ENCODE measurements at places on chromosomes 16 and 17. TPM values are rescaled to one million over a fixed set of nuclear protein-coding genes. Genes with fewer than 3 reads are reported as not detected.

The CIITA gene
- total RNA-seq, result 103 TPM

The TMEM238L gene
- total RNA-seq, result not detected

The TBC1D26 gene
- total RNA-seq, result not detected

The CD19 gene
- not detected for total RNA-seq

The AURKB gene
- 234 TPM for total RNA-seq

The ZFHX3 gene
- total RNA-seq, result 1.9 TPM

The CLDN6 gene
- not detected for total RNA-seq

DNA sequence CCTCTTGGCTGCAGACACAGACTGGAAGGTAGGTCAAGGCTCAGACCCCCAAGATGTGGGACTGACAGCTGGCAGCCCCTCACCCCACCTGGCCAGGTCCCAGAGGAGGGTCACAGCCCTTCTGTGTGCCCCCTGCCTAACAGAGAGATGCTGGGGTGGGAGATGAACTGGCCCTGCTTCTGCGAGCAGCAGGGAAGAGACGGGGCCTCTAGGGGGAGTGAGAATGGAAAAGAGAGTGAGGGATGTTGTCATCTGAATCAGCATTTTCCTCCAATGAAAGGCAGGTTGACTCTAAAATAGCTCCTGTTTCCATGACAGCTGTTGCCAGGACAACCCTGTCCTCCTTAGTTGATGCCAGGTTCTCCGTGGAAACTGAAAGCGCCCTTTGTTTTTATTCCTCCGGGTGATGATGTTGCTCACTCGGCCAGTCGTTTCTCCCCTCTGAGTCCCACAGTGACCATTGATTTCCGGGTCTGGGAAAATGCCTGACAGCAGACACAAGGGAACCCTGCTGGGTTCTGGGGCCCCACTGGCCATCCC is 4.9 kb upstream of the NDRG4 start:
- DNase-seq, result peak; percentile 83

GRCh38 chr17:14902297-14902696 is 362.8 kb downstream of the PMP22 start:
- DNase-seq, result no peak

DNA sequence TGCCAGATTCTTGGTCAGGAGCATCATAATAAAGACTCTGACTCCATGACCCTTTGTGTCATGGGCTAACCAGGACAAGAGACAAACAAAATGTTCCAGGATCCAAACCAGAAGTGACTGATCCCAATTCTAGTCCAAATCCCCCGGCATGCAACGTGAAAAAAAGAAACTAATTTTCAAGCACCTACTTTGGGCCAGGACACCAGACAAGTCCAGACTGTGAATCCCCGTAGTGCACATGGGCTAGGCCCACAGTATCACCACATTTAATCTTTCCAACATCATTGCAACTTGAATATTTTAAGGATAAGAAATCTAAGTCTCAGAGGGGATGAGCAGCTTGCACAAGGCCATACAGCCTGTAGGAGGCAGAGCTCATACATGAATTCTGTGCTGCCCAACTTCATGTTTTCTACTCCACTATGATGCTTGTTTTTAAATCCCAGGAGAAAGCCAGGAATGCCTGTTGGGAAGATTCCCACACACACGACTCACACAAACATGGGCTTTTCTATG is 365.7 kb downstream of the NPIPA8 start:
- DNase-seq, result no peak

DNA sequence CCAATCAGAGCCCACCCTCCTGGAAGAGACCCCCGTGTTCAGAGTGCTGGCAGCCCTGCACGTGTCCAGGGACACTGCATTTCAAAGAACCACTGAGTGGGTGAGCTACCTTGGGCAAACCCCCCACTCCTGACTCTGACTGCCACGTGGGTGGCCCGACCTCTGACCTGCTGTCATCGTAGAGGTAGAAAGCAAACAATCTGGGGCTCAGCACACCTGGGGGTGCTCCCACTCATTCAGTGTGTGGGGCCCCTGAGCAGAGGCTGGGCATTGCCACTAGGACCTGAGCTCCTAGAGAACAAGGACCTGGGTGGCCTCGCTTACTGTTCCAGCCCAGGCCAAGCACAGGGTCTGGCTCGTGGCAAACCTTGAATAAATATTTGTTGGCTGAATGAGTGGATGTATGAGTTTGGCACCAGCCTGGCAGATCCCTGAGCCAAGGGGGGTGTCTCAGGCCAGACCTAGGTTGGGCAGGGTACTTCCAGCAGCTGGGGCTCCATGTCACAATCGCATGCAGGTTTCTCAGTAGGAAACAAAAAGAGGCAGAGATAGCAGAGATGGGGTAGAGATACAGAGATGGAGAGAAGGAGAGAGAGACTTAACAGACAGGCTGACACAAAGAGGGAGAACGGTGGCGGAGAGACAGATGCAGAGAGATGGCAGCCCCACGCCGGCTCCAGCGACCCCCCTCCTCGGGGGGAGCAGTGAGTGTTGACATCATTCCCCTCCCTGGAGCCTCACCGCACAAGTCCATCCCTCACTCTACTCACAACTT is 5.4 kb upstream of the DRC7 start:
- no peak for DNase-seq

DNA sequence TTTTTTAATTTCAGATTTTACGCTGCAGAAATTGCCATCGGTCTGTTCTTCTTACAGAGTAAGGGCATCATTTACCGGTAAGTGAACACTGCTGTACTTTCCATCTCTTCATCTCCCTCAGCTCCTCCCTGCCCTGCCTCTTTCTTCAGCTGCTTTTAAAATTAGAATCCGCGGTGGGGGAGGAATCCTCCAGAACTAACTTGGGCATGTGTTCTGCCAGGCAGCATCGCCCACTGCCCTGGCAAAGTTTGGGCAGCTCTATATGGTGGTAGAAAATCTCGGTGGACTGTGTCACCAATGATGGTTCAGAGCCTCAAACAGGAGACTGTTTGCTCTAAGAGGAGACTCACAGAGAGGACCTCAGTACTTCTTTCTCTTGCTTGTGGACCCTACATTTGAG is 81.6 kb upstream of the CACNG3 start:
- DNase-seq, result no peak

DNA sequence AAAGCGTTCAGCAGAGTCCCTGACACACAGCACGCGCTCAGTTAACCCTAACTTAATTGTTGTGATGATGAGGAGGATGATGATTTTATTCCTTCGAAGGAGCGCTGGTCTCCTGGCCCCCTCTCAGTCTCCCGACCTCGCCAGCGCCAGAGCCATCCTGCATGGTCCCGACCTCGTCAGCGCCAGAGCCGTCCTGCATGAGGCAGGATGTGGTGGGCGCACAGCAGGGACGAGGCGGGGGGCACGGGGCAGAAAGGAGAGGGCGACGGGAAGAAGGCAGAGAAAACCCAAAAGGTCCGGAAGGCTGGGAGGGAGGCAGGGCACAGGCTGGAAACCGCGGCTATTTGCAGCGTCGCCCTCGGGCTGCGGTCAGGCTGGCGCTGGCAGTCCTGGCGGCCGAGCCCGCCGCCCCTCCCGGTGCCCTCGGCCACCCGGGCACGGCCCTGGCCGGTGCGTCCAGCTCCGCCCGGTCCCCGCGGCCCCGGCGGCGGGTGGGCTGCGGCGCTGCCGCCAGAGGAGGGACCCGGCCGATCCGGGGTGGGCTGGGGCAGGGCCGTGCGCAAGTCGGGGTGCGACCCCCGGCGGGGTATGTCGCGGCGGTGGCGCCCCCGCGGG is 3.0 kb upstream of the TAC4 start:
- DNase-seq, result no peak

DNA sequence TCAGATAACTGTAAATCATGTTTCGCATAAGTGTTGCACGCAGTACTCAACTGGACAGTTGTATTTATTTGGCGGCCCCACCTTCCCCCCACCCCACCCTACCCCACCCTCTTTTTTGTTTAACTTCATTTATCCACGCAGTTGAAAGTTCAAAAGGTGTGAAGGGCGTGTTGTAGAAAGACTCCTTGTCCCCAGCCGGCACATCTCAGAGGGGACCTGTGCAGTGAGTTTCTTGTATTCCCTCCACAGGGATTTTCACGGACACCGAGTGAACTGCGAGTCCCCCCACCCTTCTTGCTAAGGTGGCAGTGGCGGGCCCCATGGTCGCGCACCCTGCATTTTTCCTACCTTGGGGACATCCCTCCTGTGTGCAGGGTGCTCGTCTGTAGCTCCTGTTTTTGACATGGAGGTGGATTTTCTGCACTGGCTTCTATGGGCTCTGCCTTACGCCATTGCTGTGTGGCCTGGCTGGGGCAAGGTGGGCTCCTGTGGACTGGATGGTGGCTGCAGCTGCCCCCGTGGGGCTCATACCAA is 36.2 kb downstream of the ADCY7 start:
- no peak for DNase-seq

GRCh38 chr17:61635913-61636432 is 45.0 kb upstream of the NACA2 start:
- DNase-seq, result peak; percentile 76

GRCh38 chr16:70664325-70665112 is 18.2 kb downstream of the IL34 start:
- DNase-seq, result no peak

- DNase-seq, result no peak
Measured at GRCh38 chr17:80957461-80957941, 34.1 kb upstream of the CHMP6 start.

GRCh38 chr17:15363702-15364101 is 22.3 kb upstream of the TEKT3 start:
- no peak for DNase-seq

DNA sequence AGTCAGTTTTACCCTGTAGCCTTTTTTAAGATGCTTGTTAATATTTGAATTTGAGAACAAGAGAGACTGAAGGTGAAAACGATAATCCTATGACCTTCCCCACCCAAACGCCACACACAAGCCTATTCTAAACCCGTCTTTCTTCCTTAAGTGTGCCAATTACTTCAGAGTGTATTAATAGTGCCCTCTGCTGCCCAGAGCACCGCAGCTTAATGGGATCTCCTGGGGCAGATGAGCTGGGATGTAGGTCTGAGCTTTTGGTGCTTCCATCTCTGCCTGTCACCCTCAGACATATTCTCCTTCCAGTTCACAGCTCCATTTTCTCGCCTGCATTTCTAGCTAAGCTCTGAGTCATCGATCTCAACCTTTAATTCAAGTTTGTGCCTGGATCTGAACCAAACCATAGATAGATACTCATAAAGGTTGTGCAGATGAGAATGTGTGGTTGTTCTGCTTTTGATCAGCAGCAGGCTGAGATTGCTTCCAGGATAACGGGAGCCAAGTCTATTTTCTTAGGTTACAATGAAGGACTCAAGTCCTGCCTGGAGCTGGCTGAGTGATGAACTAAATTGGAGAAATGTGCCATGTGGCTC is 46.4 kb upstream of the CDH13 start:
- no peak for DNase-seq

- no peak for DNase-seq
Measured at GRCh38 chr17:61587807-61588660, 3.0 kb downstream of the NACA2 start.

DNA sequence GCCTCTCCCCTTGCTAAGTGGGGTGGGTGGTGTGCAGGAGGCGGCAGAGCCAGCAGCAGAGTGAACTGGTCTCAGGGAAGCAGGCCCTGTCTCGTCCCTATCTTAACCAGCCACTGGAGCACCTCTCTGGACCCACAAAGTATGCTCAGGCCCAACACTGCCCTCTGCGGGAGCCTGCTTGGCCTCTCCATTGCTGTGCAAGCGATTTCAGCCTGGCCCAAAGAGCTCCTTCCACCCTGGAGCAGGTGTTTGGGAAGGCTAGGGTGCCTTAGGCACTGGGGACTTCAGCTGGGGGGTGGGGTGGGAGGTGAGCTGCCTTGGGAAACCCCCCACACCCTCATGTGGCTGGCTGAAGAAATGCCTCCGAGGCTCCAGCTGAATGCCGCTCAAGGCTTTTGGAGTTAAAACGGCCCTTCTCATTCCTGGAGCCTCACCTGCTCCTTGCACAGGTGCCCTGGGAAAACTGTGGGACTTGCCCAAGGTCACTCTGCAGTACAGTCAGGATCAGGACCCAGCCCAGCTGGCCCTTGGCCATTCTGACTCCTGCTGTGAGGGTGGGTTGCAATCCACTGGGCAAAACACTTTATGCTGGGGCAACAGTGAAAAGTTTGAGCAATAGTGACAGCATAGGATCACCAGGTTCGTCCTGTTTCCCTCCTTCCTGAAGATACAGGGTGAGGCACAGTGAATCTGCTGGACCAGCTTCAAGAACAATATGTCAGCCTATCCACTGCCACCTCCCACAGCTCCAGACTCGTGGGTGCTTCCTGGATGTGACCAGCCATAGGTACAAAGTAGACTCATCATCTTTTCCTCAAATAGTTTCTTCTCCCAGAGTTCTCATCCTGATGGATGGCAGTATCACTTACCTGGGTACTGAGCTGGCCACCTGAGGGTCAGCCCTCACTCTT is 5.9 kb upstream of the UBE2O start:
- no peak for DNase-seq

- no peak for DNase-seq
Measured at GRCh38 chr17:73952480-73953205, 250.8 kb upstream of the RPL38 start.

DNA sequence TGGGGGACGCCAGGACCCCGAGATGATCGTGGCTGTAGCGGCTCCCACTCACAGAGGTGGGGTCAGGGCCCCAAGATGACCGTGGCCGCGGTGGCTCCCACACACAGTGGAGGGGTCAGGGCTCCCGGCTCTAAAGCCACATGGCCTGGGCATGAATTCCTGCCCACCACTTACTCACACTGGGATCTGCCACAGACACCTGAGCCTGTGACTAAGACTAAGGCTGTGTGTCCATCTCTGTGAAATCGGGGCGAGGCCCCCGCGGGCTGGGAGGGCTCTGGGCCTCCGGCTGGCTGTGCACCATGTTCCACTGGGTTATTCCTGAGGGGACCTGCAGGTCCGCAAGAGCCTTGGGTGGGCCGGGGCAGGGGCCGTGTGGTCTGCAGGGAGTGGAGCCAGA is 18.5 kb downstream of the ZFPM1 start:
- no peak for DNase-seq

GRCh38 chr17:57434361-57434760 is 178.0 kb downstream of the MSI2 start:
- no peak for DNase-seq
